Glomerular endothelial cell (primary cell): ENCODE measurements at places on chromosomes 16 and 17. TPM values are rescaled to one million over a fixed set of nuclear protein-coding genes. Genes with fewer than 3 reads are reported as not detected.

- no peak for DNase-seq
Observed at GRCh38 chr16:4691666-4692412, 1.5 kb upstream of the NUDT16L1 start.

DNA sequence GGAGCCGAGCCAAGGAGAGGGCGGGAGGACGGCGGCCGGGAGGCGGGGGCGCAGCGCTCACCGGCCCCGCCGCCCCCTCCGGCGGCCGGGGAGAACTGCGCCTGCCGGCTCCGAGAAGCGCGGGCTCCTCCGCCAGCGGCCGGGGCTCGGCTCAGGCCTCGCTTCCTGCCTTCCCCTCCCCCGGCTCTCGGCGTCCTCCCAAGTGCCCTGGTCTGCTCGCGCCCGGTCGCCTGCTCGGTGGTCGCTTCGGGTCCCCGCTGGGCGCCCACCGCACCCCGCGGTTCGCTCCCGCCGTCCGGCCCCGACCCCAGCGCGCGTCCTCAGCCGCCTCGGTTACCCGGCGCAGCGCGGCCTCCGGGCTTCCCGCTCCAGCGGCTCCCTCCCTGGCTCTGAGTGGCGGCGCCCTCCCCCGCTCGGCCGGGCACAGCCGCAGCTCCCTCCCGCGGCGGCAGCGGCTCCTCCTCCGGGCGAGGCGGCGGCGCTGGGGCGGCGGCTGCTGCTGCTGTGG, 313 bp downstream of the UBTF start:
- DNase-seq, result no peak

The KRT20 gene
- not detected in 2 replicates for total RNA-seq

DNA sequence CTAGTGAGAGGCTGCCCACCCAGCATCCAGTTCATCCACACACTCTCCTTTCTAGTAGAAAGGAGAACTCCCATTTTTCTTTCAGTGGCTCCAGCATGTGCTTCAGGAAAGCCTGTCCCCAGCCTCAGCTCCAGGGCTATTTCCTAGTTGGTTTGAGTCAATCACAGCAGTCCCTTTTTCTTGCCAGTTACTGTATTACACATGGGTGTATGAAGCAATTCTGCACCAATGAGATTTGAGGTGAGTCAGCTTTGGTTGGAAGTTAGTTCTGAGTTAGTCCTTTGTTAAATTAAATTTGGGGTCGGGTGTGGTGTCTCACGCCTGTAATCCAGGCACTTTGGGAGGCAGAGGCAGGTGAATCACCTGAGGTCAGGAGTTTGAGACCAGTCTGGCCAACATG, 24.8 kb downstream of the RAD51D start:
- no peak for DNase-seq

The HOXB7 gene
- total RNA-seq, result 39.4 and 44.7 TPM in 2 replicates

GRCh38 chr16:31002250-31002700, 8.2 kb downstream of the STX1B start:
- DNase-seq, result no peak

DNA sequence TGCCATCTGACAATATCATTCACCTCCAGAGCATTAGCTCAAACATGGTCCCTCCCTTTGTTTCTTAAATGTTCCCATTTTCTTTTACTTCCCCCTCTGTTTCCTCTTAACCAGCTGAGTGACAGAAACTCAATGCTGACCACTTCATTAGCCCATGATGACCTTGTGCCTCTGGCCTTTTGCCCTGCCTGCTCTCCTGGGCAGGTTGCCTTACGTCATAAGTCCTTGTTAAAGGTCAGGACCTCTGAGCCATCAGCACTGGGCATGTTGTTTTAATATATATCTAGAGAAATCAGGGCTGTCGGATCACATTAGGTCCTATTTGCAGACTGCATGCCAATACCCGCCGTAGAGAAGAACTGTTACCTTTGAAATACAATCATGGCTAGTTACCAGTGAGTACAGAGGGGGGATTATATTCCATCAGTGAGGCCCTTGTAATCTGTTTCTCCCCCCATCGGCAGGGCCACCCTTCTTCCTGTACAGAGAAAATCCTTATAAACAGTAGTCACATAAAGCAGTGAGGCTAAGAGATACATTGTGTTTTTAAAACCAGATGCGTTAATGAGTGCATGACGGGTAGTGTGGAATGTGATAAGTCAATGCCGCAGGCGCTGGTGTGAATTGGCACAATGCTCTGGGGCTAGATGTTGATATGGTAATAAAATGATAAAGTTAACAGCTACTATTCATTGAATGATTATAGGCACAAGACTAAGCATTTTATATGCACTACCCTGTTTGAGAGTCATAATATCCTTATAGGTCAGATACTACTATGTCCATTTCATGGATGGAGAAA, 94.3 kb upstream of the ZFHX3 start:
- no peak for DNase-seq

GRCh38 chr17:75081611-75082540, 5.9 kb upstream of the SLC16A5 start:
- no peak for DNase-seq

DNA sequence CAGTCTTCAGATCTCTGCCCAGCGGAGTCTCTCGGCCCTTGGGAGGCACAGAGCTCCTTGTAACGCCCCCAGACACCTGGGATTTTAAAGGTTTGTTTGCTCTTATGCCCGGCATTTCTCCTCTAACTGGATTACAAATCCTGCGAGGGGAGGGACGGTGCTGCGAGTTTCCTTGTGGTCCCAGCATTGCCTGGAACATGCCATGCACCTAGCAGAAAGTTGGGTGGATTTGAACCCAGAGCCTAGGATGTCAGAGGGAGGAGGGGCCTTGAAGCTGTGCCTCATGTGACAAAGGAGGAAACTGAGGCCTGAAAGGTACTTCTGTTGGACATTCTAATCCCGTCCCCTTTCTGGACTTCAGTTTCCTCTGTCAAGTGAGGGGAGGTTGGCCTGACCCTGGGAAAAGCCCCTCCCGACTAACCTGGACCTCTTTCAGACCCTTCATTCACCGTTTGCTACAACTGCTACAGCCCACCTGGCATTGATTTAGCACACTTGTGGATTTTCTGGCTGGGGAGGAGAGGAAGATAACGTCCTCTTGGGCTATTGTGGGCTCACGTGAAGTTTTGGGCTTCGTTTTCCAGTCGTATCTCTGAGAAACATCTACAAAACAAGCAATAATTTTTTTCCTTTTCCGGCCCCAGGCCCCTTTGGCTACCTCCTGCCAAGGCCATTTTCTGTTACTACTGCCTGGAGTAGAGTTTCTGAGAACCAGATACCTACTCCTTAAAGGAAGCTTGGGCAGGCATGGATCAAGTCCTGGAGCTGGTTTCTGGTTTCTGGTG, 30.9 kb downstream of the MRC2 start:
- no peak for DNase-seq

DNA sequence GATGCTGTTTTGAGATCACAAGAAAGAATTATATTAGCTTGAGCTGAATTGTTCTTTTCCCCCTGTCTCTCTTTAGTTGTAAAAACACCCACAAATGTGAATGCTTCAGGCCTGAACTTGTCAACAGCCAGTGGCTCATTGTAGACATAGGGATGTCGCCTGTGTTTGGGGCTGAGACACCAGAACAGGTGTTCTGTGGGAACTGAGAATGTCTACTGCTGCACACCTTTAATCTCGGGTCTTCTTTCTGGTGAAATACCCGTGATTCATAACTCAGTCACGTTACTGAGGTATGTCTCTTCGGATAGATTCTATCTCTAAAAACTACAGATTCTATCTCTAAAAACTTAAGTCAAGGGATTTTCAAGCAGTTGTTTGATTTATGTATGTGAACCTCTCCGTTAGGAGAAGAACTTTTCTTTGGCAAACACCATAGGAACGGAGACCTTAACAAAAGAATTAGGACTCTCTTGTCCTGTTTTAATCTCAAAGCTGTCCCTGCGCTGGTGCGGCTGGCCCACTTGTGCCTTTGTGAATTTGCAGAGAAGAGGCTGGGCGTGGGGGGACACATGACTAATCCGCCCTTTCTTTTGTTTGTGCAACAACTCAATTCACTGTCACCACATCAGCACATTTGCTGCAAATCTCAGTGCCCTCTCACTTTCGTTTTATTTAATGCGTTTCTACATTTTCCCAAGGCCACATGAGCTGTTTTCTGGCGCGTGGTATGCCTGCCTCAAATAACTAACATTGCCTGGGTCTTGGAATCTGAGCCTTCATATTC, 643.0 kb downstream of the MAF start:
- no peak for DNase-seq

- DNase-seq, result no peak
Observed at GRCh38 chr17:45021607-45022287, 29.7 kb downstream of the DCAKD start.

The APOH gene
- not detected in 2 replicates for total RNA-seq

The AXIN2 gene
- total RNA-seq, result 0.93 and 1.6 TPM in 2 replicates

The SEPTIN12 gene
- not detected in 2 replicates for total RNA-seq

The ITGA2B gene
- 0.23 and 0.24 TPM in 2 replicates for total RNA-seq

The KRT15 gene
- total RNA-seq, result 3.4 and 11.4 TPM in 2 replicates

DNA sequence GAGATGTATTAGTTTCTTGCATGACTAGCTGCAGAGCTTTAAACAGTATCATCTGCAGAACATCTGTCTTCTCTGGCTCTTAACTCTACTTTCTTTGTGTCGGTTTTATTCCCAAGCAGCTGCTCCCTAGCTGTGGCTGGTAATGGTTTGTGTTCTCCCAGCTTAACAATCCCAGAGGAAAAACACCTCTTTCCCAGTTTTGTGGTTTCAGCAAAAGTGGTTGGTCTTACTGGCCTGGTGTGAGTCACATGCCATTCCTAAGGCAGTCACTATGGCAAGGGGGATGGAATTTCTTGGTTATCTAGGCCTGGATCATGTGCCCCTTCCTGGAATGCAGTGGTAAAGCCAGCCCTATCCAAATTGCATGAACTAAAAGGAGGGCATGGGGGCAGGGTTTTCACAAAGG, 27.5 kb downstream of the OMG start:
- peak; percentile 64 for DNase-seq

DNA sequence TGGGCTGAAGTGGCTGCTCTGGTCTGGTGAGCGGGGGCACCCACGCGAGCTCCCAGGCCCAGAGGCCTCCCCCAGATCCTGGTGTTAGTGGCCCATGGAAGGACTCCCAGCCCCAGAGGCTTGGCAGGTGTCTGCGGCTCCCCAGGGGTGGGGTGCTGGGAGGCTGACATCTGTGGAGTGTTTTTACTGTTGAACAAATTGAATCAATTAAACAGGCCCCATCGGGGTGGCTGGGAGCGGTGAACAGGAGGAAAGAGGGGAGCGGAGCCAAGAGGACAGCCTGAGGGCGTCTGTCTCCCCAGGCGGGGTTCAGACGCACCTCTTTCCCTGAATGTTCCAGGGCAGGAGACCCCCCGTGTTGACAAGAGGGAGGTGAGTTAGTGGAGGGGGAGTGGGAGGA, 29.9 kb downstream of the ACTG1 start:
- no peak for DNase-seq

- DNase-seq, result no peak
Observed at GRCh38 chr17:36943250-36944191, 5.2 kb upstream of the AATF start.

The KDM6B gene
- 4.9 and 16.3 TPM in 2 replicates for total RNA-seq
